H1 (cell line): ENCODE measurements at places on chromosomes 3 and 15.

- no peaks in the 10 kb centered on the region for H3K36me3 ChIP-seq
- peaks cover 6% of the 10 kb centered on the region; the same call in 1 of the 2 replicates for H3K4me1 ChIP-seq
- DNase-seq = no peak
- no peak overlapping the region for H3K4me3 ChIP-seq
- no peak overlapping the region for H3K27ac ChIP-seq
Observed at GRCh38 chr3:24387000-24387399, 107.7 kb downstream of the THRB start.

DNA sequence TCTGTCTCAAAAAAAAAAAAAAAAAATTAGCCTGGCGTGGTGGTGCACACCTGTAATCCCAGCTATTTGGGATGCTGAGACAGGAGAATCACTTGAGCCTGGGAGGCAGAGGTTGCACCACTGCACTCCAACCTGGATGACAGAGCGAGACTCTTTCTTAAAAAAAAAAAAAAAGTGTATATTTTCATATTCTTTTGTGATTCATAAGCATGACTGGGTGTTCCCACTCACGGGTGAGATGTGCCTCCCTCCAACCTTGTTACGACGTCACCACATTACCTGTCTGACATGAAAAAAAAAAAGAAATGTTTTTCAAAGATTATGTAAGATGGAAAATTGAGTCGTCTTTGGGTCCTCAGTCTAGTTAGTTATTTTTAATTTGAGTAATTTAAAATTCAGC is 56.8 kb downstream of the TMEM41A start:
- no peaks in the 10 kb centered on the region for H3K27me3 ChIP-seq
- no peaks in the 10 kb centered on the region for H3K4me1 ChIP-seq
- no peaks in the 10 kb centered on the region for H3K36me3 ChIP-seq
- H3K4me3 ChIP-seq = no peak overlapping the region

DNA sequence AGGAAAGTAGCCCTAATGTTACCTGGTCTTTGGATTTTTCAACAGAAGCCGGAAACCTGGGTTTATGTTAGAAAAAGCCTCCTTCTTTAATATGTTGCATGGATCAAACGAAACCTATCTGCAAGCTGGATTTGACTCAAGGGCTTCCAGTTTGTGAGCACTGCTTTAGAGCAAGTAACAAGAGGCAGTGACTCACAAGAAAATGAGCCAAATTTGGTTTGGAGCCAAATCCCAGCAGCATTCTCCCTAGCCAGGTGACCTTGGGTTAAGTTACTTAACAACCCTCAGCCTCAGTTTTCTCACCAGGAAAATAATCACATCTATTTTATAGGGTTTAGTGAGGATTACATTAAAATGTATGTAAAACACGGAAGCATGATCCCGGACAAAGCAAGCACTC is 215.2 kb upstream of the PRICKLE2 start:
- no peaks in the 10 kb centered on the region for H3K36me3 ChIP-seq
- no peak overlapping the region for H3K27ac ChIP-seq
- no peak overlapping the region for H3K4me3 ChIP-seq
- DNase-seq = no peak

GRCh38 chr3:148796799-148797198 is 30.8 kb upstream of the CPB1 start:
- H3K36me3 ChIP-seq = no peaks in the 10 kb centered on the region
- H3K27me3 ChIP-seq = no peaks in the 10 kb centered on the region
- DNase-seq = no peak
- H3K4me3 ChIP-seq = no peak overlapping the region
- peaks cover 11% of the 10 kb centered on the region; the same call in 1 of the 2 replicates for H3K4me1 ChIP-seq

DNA sequence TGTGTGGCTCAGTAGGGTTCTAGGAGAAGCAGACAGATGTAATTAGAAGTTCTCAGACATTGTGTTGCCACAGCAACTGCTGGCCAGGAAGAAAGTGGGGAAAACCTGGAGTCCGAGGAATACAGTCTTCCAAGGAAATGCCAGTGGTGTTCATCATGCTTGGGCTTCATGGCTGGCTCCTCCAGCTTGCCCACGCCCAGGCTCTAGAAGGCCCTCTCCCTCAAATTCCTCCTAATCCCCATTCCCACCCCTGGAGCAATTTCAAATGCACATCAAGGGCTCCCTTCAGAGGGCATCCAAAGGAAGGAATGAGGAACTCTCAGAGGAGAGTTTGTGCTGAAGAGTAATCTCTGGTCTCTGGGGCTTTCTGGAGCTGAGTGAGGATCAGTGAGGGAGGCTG is 21.9 kb downstream of the FSTL1 start:
- H3K27me3 ChIP-seq = no peaks in the 10 kb centered on the region
- H3K4me3 ChIP-seq = no peak overlapping the region
- no peaks in the 10 kb centered on the region; the same call in 1 of the 2 replicates for H3K36me3 ChIP-seq
- peaks cover 12% of the 10 kb centered on the region for H3K4me1 ChIP-seq
- no peak overlapping the region for H3K27ac ChIP-seq
- DNase-seq = no peak

DNA sequence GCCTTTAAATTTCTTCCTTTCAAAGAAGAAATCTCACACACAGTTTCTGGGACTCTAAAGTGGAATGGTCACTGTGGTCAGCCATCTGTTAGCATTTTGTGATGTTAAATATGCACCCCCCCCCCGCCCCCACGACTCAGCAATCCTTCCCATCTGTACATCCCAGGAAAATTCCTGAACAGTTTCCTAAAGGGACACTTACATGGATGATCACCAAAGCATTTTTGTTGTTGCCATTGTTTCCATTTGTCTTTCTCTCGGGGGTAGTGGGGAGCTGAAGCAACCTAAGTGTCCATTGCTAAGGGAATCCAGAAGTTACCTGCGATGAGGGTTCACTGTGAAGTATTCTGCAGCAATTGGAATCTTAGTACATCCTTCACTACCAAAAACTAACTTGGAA is 71.4 kb downstream of the TAFA4 start:
- H3K4me1 ChIP-seq = no peaks in the 10 kb centered on the region
- H3K27me3 ChIP-seq = no peaks in the 10 kb centered on the region
- no peak for DNase-seq

GRCh38 chr15:67521783-67522568 is 1.0 kb downstream of the C15orf61 start:
- H3K27me3 ChIP-seq = peaks cover 7% of the 10 kb centered on the region; the same call in 1 of the 2 replicates
- no peaks in the 10 kb centered on the region for H3K36me3 ChIP-seq
- H3K4me1 ChIP-seq = peaks cover 3% of the 10 kb centered on the region; the same call in 1 of the 2 replicates

DNA sequence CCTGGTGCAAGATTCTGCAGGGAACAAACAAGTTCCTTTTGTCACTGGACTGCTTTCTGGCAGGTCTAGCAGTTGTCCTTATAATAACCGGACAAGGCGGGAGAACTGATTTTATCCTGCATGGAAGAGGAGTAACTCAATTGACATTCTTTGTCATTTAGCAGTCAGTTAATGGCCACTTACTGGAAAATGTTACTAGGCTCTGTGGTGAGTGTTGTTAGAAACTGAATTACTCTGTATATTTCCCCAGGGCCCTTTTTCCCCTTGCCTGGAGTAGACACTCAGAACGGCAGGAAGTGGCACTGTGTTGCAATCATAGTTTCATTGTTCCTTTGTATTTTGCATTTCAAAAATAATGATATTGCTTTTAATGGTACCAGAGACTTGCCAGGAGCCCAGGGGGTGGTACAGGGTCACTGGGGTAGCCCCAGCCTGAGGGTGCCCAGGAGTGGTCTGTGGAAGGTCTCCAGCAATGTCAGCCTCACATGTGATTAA is 318.6 kb upstream of the LRRFIP2 start:
- no peak overlapping the region for H3K4me3 ChIP-seq
- H3K36me3 ChIP-seq = no peaks in the 10 kb centered on the region
- H3K4me1 ChIP-seq = no peaks in the 10 kb centered on the region
- no peak overlapping the region for H3K27ac ChIP-seq
- H3K27me3 ChIP-seq = no peaks in the 10 kb centered on the region

- no peak overlapping the region for H3K27ac ChIP-seq
- H3K27me3 ChIP-seq = no peaks in the 10 kb centered on the region
- no peaks in the 10 kb centered on the region for H3K36me3 ChIP-seq
- H3K4me3 ChIP-seq = no peak overlapping the region
- no peaks in the 10 kb centered on the region for H3K4me1 ChIP-seq
Observed at GRCh38 chr3:35523838-35524237, 115.5 kb upstream of the ARPP21 start.

DNA sequence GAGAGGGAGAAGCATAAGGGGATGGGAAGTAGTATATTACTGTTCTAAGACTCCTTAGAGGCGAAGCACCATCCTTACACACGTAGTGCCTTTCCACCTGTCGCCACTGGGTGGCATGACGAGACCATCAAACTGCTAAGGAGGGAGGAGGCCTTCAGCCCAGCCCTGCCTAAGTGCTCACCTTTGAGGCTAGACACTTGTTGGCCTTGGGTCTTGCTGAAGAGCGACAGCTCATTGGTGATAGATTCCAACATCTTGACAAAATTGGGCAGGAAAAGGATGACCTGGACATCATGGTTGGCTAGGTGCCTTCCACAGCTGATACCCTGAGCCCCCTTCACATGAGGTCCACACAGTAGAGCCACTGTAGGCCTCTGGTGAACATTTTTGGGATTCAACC is 19.6 kb downstream of the CLK3 start:
- H3K36me3 ChIP-seq = peaks cover 19% of the 10 kb centered on the region; the same call in 1 of the 2 replicates
- no peaks in the 10 kb centered on the region for H3K27me3 ChIP-seq
- no peak for DNase-seq

- no peaks in the 10 kb centered on the region for H3K27me3 ChIP-seq
- no peak for DNase-seq
- H3K36me3 ChIP-seq = no peaks in the 10 kb centered on the region
Observed at GRCh38 chr15:23397779-23398178, 43.2 kb downstream of the GOLGA8S start.

DNA sequence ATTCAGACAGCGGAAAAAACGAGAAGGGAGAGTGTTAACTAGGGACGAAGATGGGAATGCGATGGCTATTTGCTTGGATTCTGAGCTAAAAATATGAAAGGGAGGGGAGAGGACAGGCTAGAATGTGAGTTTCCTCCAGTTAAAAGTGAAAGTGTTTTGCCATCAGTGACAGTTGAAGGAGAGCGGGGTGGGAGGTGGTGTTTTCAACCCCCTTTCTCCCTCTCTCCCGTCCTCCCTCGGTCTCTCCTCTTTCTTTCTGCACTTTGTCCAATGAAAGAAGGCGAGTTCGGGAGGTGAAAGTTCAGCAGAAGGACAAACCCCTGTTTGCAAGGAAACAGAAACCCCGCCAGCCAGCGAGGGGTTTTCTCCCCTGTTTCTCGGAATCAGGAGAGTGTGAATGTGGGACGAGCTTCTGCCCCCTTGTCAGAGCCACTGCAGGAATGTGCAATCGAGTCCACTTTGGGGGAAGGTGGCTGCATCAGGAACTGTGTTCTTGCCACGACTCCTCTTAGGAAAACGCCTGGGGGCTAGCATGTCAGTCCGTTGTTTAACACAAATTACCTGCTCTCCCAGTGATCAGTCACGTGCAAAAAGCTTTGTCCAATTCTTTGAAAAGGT is 975 bp upstream of the FOXP1 start:
- peak overlapping the region; percentile 86 for H3K4me3 ChIP-seq
- H3K36me3 ChIP-seq = no peaks in the 10 kb centered on the region
- peaks cover 19% of the 10 kb centered on the region for H3K27me3 ChIP-seq
- H3K4me1 ChIP-seq = peaks cover 4% of the 10 kb centered on the region; the same call in 1 of the 2 replicates
- H3K27ac ChIP-seq = peak overlapping the region; percentile 47

GRCh38 chr3:89358281-89358680 is 250.9 kb downstream of the EPHA3 start:
- no peaks in the 10 kb centered on the region for H3K36me3 ChIP-seq
- H3K4me3 ChIP-seq = no peak overlapping the region
- DNase-seq = no peak
- no peak overlapping the region for H3K27ac ChIP-seq
- no peaks in the 10 kb centered on the region for H3K4me1 ChIP-seq

- H3K36me3 ChIP-seq = no peaks in the 10 kb centered on the region
- H3K27ac ChIP-seq = no peak overlapping the region
- H3K27me3 ChIP-seq = no peaks in the 10 kb centered on the region
- no peak for DNase-seq
- no peaks in the 10 kb centered on the region for H3K4me1 ChIP-seq
Observed at GRCh38 chr3:34419801-34420200, 621.4 kb downstream of the PDCD6IP start.

GRCh38 chr3:138032567-138032966 is 22.6 kb downstream of the CLDN18 start:
- no peak for DNase-seq
- H3K4me1 ChIP-seq = no peaks in the 10 kb centered on the region
- H3K27ac ChIP-seq = no peak overlapping the region
- H3K4me3 ChIP-seq = no peak overlapping the region
- no peaks in the 10 kb centered on the region for H3K36me3 ChIP-seq

DNA sequence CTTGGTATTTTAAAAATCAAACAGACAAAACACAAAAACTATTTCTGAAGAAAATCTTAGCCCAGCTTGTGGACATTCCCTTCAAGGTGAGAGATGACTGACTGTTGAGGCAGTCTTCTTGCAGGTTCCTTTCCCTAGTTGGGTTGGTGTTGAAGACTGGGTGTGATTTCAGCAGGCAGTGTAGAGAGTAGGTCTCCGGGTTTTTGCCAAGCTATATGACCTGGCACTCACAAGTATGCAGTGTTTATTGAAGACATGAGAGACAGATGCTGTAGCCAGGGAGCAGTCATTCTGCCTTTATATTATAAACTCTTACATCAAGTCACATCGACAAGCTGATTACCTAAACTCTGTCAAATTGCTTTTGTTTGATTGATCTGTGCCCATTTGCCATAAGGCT is 17.5 kb downstream of the SENP8 start:
- no peak overlapping the region for H3K4me3 ChIP-seq
- no peaks in the 10 kb centered on the region for H3K4me1 ChIP-seq
- no peaks in the 10 kb centered on the region for H3K36me3 ChIP-seq
- no peaks in the 10 kb centered on the region for H3K27me3 ChIP-seq
- no peak overlapping the region for H3K27ac ChIP-seq
